ENCODE measurements at places on chromosomes 7 and 10.

DNA sequence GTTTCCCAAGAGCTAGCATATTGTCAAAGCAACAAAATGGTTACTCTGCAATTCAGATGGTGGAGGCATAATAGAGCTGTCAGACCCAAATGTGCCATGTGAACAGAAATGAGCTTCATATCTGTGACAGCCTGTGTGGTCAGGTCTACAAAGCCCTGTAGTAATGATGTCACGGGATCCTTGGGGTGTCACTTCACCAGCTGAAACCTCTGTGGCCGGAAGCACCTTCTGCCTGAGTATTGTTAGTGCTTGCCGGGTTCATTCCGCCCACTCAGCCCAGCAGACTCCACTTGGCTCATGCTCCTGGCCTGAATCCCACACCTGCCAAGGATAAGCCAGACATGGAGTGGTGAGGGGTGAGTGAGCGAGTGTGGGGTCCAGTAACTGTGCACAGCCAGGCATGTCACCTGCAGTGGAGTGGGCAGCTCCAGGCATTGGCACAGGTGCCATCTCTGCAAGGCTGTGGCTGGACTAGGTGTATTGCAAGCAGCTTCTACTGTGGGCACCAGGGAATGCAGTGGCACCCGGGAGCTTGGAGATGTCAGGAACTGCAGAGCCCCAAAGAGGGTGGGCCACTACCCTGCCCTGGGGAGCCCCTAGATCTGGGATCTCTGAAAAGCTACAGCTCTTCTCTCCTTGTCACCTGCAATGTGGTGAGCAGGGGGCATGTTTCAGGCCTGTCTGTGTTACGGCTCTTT is 341.9 kb upstream of the CHRM2 start:
- DNase-seq = no peak

DNA sequence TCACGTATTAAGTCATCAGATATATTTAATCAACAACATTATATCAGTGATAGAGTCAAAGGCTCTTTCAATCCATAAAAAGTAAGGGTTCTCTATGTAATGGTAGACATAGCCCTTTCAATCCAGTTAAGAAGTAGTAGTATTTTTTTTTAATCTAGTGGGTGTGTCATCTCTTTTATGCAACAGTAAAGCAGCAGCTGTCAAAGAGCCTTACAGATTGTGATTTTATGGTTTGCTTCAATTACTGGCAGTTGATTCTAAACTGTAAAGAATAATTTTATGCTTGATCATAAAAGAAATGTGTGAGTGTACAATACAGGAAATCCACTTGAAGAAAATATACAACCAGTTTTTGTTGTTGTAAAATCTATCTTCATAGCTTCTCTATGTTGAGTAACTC is 902.6 kb upstream of the MBL2 start:
- no peak for DNase-seq

DNA sequence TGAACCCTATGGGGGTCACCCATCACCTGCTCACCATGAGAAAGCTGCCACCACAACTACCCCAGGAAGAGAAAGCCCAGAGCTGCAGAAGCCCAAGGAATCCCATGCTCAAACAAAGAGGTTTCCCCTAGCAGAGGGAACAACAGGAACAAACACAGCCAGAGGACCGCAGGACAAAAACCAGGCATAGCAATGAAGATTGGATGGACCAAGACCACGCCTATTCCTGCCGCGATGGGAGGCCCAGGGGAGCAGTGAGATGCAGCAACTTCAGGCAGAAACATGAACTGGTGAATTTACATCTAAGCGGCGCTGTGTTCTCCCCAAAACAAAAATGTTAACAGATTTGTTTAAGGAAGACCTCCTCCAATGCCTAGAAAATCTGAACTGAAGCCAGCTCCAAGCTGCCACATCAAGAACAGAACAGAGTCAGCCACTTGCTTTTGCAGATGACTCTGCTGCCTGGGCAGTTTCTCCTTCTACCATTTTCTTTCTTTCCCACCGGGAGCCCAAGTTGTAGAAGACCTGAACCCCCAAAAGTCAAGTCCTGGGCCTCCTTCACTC is 134.2 kb upstream of the NEBL start:
- DNase-seq = no peak

DNA sequence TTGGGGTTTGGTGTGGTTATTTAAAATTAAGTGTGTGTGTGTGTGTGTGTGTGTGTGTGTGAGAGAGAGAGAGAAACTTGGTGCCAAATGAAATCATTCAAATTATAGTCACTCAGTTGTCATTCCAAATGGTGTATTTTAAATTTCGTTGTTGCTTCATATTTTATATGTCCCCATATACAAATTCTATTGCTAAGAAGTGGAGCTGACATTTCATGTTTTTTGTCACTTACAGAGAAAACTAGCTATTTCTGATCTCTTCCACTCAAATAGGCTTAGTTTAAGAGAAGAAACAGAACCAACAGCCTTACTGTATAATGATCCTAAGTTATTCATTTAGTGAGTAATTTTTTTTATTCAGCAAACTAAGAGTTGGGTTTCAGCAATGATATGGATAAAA is 42.3 kb downstream of the CHRM2 start:
- DNase-seq = no peak

DNA sequence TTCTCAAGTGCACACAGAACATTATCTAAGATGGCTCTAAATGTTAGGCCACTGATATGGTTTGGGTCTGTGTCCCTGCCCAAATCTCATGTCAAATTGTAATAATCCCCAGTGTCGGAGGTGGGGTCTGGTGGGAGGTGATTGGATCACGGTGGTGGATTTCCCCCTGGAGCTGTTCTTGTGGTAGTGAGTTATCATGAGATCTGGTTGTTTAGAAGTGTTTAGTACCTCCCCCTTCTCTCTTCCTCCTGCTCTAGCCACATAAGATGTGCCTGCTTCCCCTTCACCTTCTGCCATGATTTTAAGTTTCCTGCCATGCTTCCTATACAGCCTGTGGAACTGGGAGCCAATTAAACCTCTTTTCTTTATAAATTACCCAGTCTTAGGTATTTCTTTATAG is 11.2 kb upstream of the GSTK1 start:
- DNase-seq = peak; percentile 38

GRCh38 chr7:151175047-151175792 is 7.7 kb upstream of the GBX1 start:
- no peak for DNase-seq

- DNase-seq = no peak
These were observed 647.1 kb upstream of the ZWINT start for GRCh38 chr10:57008189-57008588.

DNA sequence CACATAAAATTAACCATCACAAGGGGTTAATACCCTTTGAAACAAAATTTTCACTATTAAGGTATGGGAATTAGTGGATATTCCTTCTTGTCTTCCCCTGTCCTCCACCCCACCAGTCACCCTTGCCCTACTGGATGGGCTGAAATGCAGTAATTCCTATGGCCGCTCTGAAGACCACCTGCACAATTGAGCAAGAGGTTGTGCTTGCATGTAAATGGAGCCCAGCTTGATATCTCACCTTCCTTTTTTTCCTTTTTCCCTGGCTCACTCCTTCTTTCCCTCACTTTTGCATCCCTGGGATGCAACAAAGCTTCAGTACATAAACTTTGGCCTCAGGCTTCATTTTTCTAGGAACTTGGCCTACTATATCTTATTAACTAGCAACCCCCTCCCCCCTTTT is 184.6 kb downstream of the SNX10 start:
- DNase-seq = no peak

DNA sequence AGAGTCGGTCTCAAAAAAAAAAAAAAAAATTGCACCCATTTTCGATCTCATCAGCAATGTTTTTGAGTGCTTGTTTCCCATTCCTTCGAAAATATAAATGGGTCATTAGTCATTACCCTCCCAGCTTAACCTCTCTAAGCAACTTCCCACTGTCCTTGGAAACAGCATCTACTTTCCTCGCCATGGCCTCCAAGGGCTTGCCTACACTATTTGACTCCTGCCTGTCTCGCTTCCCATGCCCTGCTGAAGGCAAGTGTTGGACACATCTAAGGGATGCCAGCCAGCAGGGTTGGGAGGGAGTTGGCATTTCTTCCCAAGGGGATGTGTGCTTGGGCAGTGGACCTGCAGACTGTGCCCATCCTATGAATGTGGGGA is 12.7 kb upstream of the RHBDD2 start:
- no peak for DNase-seq

DNA sequence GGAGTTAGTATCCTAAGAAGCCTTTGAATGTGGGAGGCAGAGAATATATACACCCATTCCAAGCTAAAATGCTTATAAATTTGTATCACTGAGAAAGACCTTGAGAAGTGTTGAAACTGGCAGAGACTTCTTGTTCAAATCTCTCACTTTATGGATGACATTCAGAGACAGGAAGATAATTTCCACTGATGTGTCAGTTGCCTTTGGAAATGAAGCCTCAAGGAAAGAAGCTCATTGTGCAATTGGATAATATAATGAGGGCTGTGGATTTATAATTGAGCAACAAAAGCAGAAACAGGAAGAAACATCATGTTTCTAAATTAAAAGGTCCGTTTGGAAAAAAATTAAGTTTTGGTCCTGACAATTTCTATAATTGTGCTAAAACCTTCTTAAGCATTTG is 789.9 kb upstream of the IGFBP3 start:
- no peak for DNase-seq

DNA sequence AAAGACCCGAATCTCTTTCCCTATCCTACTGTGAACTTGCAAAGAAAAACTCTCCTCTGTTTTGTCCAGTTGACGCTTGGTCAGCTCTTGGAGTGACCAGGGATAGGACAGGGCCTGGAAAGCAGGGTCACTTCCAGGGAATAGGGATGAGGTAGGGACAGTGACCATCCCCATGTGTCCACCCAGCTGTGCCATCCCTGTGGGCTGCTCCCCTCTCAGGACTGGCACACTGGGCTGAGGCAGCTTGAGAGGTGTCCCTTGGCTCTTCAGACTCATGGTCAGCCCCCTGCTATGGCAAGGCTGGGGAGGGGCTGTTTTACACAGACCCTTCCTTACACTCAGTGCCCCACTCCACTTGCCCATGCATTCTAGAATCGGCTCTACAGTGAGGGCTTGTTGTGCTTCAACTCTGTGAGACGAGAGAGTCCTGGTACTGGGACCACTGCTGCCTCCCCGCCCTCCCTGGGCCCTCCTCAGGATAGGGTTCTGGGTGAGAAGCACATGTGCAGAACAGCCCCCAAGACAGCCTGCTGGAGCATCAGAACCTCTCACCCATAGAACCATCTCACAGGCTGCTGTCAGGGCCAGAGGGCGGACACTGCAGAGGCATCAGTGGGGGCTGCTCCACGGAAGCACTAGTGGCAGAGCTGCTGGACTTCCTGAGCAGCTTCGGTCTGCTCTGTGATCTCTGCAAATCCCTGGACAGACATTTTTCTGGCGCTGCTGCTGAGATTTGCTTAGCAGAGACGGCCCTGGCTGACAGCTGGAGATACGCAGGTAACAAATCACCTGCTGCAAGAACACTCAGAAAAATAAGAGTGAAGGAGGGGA is 202.8 kb upstream of the CXCL12 start:
- DNase-seq = no peak

GRCh38 chr7:49878627-49879026 is 105.2 kb downstream of the VWC2 start:
- DNase-seq = no peak

GRCh38 chr7:92851732-92852131 is 15.4 kb upstream of the CDK6 start:
- DNase-seq = no peak

DNA sequence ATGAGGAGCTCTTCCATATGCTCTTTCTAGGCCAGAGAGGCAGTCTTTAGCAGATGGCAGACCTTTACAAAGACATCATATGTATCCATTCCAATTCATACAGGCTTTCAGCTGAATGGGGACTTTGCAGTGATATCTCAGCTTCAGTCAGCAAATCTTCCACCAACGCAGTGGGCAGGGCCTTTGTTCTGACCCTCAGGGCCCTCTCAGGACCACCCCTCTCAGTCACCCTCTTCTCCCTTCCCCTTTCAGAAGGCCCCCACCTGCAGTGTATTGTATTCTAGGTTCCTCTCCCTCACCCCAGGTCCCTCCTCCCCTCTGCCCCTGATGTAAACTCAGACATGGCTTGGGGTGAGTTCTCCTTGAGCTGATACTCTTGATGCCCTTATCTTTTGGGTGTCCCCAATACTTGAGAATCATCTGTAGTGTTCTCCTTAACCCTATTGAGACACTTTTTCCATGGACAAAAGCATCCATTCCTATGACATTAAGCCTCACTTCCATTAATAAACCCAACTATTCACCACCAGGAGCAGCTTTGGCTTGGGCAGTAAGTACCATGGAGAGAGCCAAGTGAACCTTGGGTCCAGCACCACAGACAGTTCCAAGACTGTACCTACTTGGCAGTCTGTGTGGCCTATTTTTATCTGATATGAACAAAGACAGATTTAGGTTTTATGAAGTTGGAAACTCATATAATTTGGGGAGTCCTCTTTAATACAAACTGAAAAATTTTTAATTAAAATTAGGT is 62.7 kb downstream of the ADCYAP1R1 start:
- no peak for DNase-seq

DNA sequence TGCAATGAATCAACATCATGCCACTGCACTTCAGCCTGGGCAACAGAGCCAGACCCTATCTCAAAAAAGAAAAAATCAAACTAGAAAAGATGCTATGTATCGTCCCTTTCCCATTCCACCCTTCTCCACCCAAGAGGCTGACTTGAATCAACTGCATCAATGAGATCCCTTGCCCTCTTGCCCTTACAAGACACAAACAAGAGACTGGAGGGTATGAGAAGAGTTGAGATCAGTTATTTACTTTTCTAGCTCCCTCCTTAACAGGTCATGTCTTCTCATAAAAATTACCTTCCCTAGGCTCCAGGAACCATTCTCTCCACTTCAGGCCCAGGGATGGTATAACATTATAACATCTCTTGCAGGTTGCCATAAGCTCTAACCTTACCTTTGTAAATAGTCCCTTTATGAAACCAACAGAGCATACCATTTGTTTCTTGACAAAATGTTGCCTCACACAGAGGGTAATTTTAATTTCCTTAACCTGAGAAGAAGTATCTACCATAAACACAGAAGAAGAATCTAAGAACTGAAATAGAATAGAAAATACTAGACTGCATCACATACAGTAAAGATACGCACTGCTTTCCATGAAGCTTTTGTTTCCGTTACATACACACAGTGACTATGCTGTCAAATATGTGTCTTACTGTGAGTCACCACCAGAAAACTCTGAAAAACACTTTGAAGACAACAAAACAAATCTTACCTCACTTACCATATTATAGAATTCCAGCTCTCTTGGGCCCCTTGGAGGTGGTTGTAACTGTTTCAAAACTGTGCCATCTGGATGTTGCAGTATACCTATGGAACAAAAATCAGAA is 30.5 kb downstream of the IPMK start:
- DNase-seq = no peak

Measured in CD4-positive, alpha-beta T cell treated with Interleukin-2 at 100 ng/mL for 4 hours (primary cell).